Activated T-helper 1 cell treated with anti-CD3 and anti-CD28 coated beads, Interleukin-2, amount 50 U/mL, for 16 hours (primary cell): ENCODE measurements at places on chromosomes 2 and 18.

- no peak for DNase-seq
These were observed 155.4 kb upstream of the FSIP2 start for GRCh38 chr2:185583058-185583816.

GRCh38 chr2:24970483-24971285 is 1.1 kb downstream of the DNAJC27 start:
- DNase-seq: no peak

DNA sequence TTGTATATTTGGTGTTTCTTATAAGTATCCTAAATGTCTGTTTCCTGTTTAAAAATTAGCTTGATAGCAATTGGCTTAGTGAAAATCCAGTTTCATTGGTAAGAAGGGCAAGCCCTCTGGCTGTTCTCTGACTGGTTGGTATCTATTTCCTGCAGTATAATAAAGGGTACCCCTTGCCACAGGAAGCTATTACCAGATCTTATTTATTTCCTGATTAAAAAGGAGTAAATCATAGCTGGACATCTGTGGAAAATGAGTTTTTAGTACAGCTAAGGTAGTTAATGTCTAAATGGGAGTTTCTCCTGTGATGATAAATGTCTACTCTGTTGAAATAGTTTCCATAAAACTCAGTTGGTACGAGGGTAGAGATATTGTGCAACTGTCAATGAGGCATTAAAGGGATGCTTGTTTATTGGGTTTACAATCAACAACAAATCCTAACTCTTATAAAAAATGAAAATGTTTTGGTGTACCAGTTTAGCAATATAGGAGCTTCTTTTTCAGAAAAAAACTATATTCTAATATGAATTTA is 58.7 kb downstream of the FASTKD2 start:
- no peak for DNase-seq

- no peak for DNase-seq
These were observed 4.1 kb upstream of the SLC40A1 start for GRCh38 chr2:189584686-189585085.

- no peak for DNase-seq
These were observed 345.3 kb upstream of the CDH2 start for GRCh38 chr18:28522236-28522635.

DNA sequence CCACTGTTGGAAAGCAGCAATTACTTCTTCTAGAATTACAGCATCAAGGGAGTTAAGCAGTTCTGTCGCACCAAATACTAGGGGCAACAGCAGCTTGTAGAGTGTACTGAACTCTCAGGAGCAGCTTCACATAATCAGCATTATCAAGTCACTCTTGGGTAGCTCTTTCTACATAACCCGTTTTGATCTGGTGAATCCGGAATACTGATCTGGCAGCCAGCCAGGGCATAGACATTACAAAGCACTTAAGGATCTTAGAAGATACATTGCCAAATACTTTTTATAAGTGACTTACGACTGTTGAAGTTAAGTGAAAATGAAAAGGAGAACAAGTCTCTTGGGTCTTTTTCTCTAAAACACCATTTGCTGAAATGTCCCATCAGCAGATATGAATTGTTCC is 73.2 kb upstream of the NETO1 start:
- no peak for DNase-seq

DNA sequence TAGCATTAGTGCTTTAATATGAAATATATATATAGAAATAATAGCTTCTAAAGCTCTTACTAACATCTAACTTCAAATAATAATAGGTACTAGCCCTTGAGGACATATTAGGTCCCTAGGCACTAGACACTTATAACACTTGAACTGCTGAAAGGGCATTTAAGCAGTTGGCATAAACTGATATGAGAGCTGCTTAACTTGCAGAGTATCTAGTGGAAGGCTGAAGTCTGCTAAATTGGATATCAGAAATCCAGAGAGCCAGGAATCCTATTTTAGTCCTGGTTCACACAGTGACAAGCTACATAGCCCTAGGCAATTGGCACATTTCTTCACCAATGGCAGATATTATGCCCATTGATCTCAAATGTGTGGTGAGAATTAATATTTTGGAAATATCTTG is 326.9 kb upstream of the UBE2E3 start:
- no peak for DNase-seq

DNA sequence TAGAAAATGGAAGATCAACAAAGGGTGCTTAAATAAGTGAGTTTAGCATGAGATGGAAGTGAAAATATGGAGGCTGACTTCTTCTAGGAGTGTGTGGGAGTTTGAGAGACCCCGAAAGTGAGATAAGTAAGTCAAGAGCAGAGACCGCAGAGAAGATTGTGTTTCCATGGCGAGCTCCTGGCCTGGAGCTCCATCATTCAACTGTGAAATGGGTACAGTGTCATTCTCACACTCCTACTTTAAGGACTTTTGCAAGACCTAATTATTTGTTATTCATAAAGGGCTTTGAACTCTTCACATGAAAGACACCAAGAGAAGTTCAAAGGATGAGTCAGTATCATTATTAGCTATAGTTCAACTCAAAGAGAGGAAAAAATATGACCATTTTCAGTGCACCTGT is 134.2 kb upstream of the PIK3C3 start:
- no peak for DNase-seq

GRCh38 chr2:150735894-150736498 is 248.5 kb upstream of the RND3 start:
- no peak for DNase-seq

GRCh38 chr18:25136416-25137196 is 215.4 kb downstream of the ZNF521 start:
- no peak for DNase-seq

GRCh38 chr2:41821167-41821566 is 226.7 kb upstream of the PKDCC start:
- DNase-seq: no peak

- no peak for DNase-seq
These were observed 18.8 kb downstream of the RAB31 start for GRCh38 chr18:9726936-9727335.

DNA sequence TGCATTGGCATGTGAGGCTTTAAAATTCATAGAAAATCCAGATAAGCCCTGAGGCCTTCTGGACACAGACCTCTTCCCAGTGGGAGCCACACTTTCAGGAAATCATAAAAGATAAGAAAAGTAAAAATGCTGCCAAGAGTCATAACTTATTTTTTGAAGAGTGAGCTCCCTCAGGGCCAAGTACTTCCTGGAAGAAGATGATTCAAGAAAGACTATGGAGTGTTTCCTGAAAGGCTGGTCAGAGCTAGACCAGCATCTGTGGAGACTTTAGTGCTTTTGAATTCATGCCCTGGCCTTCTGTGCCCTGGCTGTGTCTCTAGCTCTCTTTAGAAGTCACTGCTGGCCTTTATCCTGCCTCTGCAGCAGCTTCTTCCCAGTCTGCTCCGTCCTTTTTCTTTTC is 6.4 kb upstream of the XDH start:
- no peak for DNase-seq

DNA sequence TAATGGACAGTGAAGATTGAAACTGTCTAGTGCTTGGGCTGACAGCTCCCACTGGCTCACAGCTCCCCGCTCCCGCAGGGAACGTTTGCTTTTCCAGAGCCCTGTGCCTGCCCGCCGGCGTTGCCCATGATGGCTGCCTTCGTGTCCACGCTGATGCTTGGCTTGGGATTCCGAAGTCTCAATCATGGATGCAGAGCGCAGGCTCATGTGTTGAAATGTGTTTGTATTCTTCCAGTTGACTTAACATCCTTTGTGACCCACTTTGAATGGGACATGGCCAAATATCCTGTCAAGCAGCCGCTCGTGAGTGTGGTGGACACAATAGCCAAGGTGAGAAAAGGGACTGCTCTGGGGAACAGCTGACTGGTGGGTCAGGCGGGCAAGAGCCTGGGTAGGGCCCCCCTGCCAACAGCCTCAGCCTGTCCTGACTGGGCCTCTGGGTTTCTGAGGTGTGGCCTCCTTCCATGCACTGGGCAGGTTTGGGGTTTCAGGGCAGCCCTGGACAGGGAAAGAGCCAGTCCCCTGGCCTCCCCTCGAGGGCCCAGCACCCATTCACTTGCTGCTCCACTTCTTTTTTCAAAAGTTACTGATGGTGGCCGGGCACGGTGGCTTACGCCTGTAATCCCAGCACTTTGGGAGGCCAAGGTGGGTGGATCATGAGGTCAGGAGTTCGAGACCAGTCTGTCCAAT is 42.8 kb downstream of the ATP6V1C2 start:
- no peak for DNase-seq

GRCh38 chr2:203603456-203604389 is 68.6 kb upstream of the RAPH1 start:
- DNase-seq: no peak

- no peak for DNase-seq
These were observed 33.6 kb upstream of the MYCN start for GRCh38 chr2:15906778-15907177.

DNA sequence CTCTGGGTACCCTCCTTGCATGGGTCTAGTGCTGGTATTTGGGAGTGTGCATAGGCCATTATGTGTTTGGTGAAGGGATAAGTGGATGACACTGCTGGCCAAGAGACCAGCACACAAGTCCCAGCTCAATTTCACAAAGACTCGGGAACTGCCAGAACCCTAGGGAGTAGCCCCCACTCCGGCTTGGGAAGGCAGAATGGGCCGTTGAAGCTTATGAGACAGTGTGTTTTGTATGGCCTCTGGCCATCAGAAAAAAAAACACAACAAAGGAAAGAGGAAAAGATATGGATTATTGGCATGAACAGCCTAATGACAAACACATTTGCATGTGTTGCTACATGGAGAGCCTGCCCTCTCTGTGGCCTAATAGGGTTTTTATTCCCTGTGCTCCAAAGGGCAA is 144.2 kb downstream of the TTC32 start:
- no peak for DNase-seq

DNA sequence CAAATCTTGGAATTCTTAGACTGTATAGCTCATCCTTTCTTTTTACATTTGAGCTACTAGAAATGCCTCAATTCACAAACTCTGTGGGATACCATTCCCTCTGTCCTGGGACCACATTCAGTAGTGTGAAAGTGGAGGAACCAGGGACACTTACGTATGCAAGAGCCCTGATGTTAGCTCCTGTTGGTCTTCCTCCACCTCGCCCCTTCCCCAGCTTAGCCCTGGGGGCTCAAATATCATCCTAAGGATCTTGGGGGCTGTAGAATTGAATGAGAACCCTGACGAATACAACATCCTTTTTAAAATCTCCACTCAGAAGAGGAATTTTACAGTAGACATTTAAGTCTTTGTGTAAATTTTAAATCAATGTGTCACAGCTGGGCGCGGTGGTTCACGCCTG is 65.2 kb upstream of the RAPH1 start:
- no peak for DNase-seq

GRCh38 chr2:69616755-69617154 is 26.8 kb downstream of the AAK1 start:
- peak; percentile 17 for DNase-seq

- DNase-seq: no peak
These were observed 367.1 kb downstream of the GPD2 start for GRCh38 chr2:156803243-156803642.

DNA sequence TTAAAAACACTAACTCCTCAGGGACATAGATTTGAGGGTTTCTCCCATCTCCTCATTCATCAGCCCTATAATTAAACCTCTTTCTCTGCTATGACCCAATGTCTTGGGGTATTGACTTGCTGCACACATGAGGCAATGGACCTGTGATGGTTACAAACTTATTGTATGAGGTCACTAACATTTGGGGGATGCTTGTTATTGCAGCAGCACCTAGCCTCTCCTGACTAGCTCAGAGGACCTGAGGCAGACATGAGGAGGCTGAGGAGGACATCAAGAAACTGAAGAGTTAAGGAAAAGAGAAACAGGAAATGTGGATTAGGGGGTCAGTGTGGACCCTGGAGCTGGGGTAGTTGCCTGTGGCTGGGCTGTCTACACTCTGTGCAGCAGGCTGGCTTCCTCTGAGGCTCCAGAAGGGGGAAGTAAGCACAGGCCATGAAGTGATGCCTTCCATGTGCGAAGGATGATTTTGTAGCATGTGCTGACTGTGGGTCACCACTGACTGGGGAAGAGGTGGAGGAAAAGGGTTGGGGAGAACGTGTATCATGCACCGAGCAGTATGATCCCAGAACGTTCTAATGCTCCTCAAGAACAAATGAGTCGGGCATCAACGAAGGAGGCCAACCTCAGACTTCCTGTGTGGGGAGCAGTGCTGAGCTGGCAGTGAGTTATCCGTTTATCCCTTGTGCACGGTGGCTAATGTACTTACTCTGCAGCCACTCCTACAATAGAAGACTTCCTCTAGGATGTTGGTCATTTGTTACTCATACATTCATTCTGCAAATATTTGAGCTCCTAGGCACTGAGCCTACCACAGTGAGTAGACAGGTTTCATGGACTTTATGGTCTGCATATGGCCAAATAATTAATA is 42.1 kb upstream of the RFX8 start:
- DNase-seq: no peak

GRCh38 chr2:220227266-220227920 is 600.0 kb downstream of the SLC4A3 start:
- no peak for DNase-seq

- DNase-seq: no peak
These were observed 34.2 kb upstream of the DAPL1 start for GRCh38 chr2:158760887-158761286.
